ENCODE measurements at places on chromosomes 16 and 17. TPM values are rescaled to one million over a fixed set of nuclear protein-coding genes. Genes with fewer than 3 reads are reported as not detected.

Gene RUSF1
- total RNA-seq: 65.3 TPM

Gene JPT1
- 454 TPM for total RNA-seq

Gene HAGHL
- total RNA-seq: 9.3 TPM

Gene CPNE7
- 43.1 TPM for total RNA-seq

Gene KLHL10
- total RNA-seq: 0.05 TPM

Gene CCT6B
- total RNA-seq: 0.94 TPM

Gene CD300A
- total RNA-seq: not detected

Gene MYOCD
- not detected for total RNA-seq

Gene CLEC18B
- 0.42 TPM for total RNA-seq

Gene CHAD
- total RNA-seq: not detected

Gene TP53TG3C
- total RNA-seq: not detected

Gene ALOX15B
- not detected for total RNA-seq

Gene CA5A
- total RNA-seq: not detected

Gene FBXL16
- total RNA-seq: 2.0 TPM

Gene CLEC18C
- 0.30 TPM for total RNA-seq

Gene TEKT1
- total RNA-seq: not detected

Gene EMC8
- total RNA-seq: 45.2 TPM

Gene TMEM95
- not detected for total RNA-seq

Gene DHRS7C
- not detected for total RNA-seq

Gene GINS2
- 3.1 TPM for total RNA-seq

Gene SCN4A
- total RNA-seq: 0.06 TPM

Gene SOCS1
- 1.1 TPM for total RNA-seq

Gene FLCN
- total RNA-seq: 27.1 TPM

Gene SEPTIN12
- total RNA-seq: not detected

Gene CMTM1
- 3.2 TPM for total RNA-seq

Gene CNTNAP1
- 6.7 TPM for total RNA-seq

Gene TNRC6C
- total RNA-seq: 3.8 TPM

Gene TP53TG3B
- not detected for total RNA-seq

Gene BLTP2
- total RNA-seq: 109 TPM

Gene NPB
- not detected for total RNA-seq

Gene TTLL6
- not detected for total RNA-seq

Gene PNPO
- total RNA-seq: 28.6 TPM

Gene IRX5
- total RNA-seq: 1.5 TPM

Gene CCL16
- not detected for total RNA-seq

Gene GLTPD2
- total RNA-seq: not detected

Gene CACNG1
- total RNA-seq: not detected

Gene FKBP10
- 267 TPM for total RNA-seq
